ENCODE measurements at places on chromosomes 4 and X.

GRCh38 chrX:93985344-93986307, 311.6 kb downstream of the FAM133A start:
- DNase-seq: no peak

- no peak for DNase-seq
These were observed 219.1 kb downstream of the MID1 start for GRCh38 chrX:10401239-10401638.

GRCh38 chrX:39907964-39908661, 189.6 kb downstream of the BCOR start:
- DNase-seq: no peak

DNA sequence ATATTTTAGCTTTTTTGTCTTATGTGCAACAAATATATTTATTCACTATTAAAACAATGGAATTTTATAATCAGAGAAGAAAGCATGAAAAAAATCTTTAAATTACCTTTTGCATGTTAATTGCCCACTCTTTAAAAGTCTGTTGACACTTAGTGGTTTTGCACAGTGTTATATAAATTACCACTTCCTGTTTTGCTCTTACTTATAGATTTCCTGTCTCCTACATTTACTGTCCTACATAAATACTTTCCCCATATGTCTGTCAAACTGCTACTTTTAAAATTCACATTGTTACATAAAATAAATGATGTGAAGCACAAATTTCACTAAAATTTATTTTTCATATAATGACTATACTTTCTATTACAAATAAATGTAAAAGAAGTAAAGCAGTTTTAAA, 161.1 kb upstream of the NDST4 start:
- DNase-seq: no peak

DNA sequence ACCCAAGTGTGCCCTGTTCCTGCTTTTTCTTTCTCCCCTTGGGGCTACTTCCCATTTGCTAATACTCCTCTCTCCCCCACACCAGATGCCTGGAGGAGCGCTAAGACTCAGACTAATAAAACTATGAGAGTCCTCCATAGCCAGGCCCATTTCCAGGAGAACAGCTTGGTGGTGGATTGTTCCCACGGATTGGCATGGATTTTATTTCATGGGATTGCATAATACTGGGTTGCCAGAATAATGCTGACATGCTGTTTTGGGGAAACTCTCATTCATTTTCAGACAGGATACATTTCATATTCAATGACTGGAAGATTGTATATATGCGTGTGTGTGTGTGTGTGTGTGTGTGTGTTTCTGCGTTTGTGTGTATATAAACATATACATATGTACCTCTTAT, 447.5 kb upstream of the PITX2 start:
- DNase-seq: no peak

- DNase-seq: no peak
These were observed 118.2 kb downstream of the ZNF827 start for GRCh38 chr4:145820407-145820806.

- DNase-seq: no peak
These were observed 50.4 kb downstream of the PDK3 start for GRCh38 chrX:24515447-24515846.

DNA sequence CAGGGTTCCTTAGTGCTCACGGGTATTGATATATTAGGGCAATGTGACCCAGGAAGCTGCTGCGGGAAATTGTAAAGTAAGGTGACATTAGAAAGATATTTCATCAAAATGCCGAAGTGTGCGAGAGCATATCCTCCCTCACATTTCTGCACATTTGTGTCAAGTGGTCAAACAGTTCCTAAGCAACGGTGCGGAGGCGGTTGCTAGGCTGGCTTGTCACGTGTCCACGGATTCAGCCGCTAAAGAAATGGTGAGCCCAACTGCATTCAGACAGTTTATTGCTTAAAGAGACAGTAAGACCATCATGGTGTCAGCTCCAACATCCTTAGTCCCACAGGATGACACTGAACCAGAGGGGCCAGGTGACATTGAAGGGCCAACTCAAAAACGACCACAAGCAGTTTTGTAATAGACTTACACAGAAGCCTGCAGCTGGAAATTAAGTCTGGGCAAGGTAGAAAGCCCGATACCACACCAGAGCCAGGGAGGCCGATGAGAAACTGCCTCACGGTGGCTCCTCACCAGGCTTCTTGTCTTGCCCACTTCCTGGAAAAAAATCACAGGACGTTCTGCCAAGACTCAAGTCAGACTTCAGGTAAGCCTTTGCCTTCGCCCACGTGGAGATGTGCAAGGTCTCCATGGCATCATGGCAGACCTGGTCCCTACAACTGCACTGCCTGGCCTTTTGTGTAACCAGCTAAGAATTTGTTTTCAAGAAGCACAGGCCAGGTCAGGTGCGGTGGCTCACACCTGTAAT, 50.4 kb downstream of the USP11 start:
- no peak for DNase-seq

- no peak for DNase-seq
These were observed 159.1 kb upstream of the PITX2 start for GRCh38 chr4:110781944-110782343.

GRCh38 chr4:53490161-53490956, 100.9 kb downstream of the LNX1 start:
- no peak for DNase-seq

- DNase-seq: no peak
These were observed 47.0 kb downstream of the NUDT9 start for GRCh38 chr4:87469390-87469789.

DNA sequence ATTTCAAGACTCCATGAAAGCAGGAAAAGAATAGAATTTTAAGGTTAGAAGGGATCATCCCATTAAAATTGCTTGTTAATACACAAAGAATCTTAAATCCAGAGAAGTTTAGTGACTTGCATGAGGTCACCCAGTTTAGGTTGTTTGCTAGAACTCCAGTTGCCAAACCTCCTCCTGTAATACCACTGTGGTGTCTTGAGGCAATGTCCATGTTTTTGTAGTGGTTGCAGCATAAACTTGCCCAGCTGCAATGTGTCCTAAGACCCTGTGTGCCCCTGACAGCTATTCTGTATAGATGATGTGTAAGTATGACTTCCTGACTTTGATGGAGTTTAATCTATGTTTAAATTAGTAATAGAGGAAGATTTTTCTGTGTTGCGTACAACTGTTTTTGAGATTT, 6.3 kb downstream of the SFRP2 start:
- DNase-seq: no peak

GRCh38 chr4:626201-627091, 1.1 kb downstream of the PDE6B start:
- DNase-seq: no peak

DNA sequence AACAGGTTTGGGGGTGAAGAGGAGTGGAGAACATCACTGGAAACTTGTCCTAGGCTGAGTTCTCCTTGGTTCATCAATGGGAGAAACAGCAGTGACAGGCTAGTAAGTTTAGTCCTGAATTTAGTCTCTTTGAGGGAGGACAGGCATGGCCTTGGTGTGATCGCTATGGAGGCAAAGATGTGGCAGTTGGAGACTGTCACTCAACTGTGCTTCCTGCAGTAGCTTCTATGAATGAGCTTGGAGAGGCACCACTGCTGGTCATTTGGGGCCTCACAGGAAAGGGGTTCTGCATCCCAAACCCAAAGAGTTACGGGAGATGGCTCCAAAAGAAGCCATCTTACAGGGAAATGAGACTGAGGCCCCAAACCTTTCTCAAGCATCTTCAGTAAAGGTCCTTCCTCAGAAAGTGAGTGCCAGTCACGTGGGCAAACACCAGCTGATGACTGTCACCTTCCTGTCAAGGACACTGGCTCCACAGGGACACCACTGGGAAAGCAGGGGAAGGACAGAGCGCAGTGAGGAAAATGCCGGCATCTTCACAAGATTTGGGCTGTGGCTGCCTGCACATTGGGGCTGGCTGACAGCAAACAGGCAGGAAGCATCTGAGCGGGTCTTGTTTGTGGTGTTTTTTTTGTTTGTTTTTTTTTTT, 7.2 kb downstream of the MRFAP1 start:
- DNase-seq: no peak

DNA sequence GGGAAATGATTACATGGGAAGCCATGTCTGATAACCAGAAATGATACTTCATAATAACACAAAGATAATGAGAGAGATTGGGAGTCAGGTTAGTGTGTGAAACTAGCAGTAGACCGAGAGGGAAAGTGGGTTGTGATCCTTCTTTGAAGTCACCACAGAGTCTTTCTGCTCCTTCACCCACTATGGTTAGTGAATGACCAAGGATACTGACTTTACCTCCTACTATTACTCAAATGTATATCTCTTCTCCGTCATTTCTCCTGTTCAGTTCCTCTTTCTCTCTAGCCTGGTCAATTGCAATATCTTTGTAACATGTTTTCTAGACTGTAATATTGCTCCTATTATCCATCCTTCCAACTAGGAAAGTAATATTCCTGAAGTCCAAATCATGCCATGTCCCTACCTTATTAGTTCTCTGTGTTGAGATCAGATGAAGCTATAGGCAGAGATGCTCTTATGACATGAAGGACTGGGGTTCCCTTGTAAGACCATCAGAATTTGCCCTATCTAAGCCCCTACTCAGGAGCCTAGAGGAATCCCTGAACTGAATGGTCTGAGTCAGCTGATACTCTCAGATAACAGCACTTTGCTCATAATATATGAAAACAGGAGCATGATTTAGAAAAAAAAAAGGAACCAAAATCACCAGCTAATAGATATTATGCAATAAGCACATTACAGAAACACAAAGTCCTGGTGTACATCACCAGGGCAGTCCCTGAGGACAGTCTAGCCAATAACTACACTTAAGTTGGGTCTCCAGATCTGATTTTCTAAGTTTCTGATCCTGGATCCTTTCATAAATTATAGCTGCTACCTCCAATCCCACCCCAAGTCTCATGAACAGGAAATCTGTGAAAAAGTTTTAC, 81.2 kb downstream of the SHROOM3 start:
- no peak for DNase-seq

GRCh38 chr4:25489253-25489797, 112.3 kb downstream of the ANAPC4 start:
- no peak for DNase-seq

- no peak for DNase-seq
These were observed 111.4 kb downstream of the TSPAN5 start for GRCh38 chr4:98546910-98547594.

GRCh38 chr4:28062562-28062961, 1201.9 kb downstream of the STIM2 start:
- no peak for DNase-seq

GRCh38 chr4:148025981-148026380, 294.1 kb downstream of the ARHGAP10 start:
- DNase-seq: no peak

DNA sequence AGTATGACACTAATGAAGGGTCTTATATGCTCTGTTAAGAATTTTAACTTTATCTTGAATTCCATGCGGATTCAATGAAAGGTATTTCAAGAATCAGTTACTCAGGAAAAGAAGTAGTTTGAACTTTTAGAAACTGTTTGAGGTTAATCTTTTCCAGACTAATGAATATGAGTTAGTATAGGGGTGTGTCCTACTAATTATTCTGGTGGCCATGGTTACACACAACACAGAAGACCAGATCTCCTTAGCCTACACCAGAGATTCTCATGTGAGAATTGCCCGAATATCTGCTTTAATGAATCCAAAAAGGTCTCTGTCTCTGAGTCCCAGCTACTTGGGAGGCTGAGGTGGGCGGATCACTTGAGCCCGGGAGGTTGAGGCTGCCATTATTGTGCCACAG, 100.4 kb downstream of the MMRN1 start:
- no peak for DNase-seq

- no peak for DNase-seq
These were observed 115.6 kb downstream of the DHRSX start for GRCh38 chrX:2385224-2385623.

GRCh38 chrX:7169627-7170026, 21.7 kb upstream of the PUDP start:
- no peak for DNase-seq

DNA sequence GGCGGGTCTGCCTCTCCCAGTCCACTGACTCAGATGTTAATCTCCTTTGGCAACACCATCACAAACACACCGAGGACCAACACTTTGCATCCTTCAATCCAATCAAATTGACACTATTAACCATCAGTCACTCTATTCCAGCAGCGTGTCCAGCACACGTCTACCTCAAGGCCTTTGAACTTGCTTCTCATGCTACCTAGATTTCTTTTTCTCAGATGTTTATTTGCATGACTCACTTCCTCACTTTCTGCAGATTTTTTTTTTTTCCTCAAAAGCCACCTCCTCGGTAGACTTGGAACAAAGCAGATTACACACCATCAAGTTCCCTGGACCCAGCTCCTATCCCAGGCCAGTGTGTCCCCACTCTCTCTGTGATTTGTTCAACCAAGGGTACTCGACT, 49.5 kb downstream of the SUPT20HL2 start:
- DNase-seq: no peak

DNA sequence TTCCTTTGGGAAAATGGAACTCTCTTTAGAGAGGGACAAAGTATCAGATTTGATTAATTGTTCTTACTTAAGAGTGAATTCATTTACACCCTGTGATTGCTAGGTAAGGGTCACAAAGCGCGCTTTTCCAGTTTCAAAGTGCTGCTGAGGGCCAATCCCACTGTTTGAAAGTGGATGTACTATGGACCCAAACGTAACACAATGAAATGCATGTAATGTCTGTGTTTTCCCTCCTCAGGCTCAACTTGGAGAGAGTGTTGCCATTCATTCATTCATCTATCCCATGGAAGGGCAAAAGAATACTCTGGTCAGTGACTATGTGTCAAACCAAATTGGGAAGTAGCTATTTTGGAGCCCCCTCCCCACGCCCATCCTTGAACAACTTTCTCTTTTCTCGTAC, 16.1 kb downstream of the IGSF1 start:
- DNase-seq: no peak

- DNase-seq: no peak
These were observed 235.4 kb downstream of the MAML3 start for GRCh38 chr4:139918591-139918990.

DNA sequence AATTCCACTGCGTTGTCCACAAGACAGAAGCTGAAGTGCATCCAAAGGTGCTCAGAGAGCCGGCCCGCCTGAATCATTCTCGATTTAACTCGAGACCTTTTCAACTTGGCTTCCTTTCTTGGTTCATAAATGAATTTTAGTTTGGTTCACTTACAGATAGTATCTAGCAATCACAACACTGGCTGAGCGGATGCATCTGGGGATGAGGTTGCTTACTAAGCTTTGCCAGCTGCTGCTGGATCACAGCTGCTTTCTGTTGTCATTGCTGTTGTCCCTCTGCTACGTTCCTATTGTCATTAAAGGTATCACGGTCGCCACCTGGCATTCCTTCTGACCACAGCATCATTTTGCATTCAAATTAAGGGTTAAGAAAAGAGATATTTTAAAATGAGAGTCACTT, 115.5 kb downstream of the NFKB1 start:
- no peak for DNase-seq

DNA sequence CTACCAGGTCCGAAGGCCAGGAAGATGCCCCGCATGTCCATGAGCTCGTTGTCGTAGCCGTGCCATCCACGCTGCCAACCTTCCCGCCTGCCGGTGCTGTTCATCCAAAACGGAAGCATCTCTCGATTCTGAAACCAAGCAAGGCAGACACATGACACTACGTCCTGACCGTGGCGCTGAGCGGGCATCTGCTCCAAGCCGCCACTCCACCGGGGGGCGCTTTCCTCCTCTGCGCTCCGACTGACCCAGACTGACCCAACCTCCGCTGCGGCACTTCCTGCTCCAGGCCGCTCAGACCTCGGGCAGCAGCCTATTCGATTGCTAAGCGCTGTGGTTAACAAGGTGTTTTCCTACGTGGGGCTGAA, 120.5 kb downstream of the ENPP6 start:
- no peak for DNase-seq

- no peak for DNase-seq
These were observed 6.8 kb downstream of the ATP2B3 start for GRCh38 chrX:153524234-153524633.

GRCh38 chrX:126655061-126655460, 102.4 kb upstream of the DCAF12L1 start:
- DNase-seq: no peak
